ENCODE measurements at places on chromosomes 3 and 15. TPM values are rescaled to one million over a fixed set of nuclear protein-coding genes. Genes with fewer than 3 reads are reported as not detected.

Gene SCN11A
- polyA plus RNA-seq = 1.4 TPM

Gene CPLX3
- polyA plus RNA-seq = not detected

Gene IL17RB
- 13.7 TPM for polyA plus RNA-seq

Gene RGMA
- polyA plus RNA-seq = 10.2 TPM

Gene CLRN1
- polyA plus RNA-seq = not detected

Gene OXTR
- 1.1 TPM for polyA plus RNA-seq

Gene NUP210
- 24.8 TPM for polyA plus RNA-seq

Gene STARD5
- 5.7 TPM for polyA plus RNA-seq

Gene ATP6V1A
- polyA plus RNA-seq = 97.0 TPM

Gene RASL12
- 8.4 TPM for polyA plus RNA-seq

Gene GOLGA6D
- polyA plus RNA-seq = 0.40 TPM

Gene TRH
- polyA plus RNA-seq = 0.16 TPM

Gene ITIH4
- polyA plus RNA-seq = 14.7 TPM

DNA sequence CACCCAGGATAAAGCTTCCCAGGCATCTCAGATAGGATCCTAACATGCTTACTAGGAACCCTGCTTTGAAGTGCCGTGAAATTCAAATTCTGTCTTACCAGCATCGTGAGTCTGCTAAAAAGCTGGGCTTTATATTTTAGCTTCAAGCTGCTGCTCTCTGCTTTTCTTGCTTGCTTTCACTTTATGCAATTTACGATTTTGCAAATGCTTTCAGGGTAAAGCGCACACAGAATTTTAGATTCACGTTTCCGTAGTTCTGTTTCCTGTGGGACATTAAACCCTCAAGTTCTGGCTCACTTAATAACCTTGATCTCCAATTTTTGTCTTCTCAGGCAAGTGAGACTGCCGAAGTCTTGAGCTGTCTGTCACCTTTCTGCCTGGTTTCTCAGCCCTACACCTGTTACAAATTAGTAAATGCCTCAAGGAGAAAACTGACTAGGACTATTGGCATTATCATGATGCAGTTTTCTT is 170.5 kb upstream of the TGFBR2 start:
- no peak for DNase-seq

DNA sequence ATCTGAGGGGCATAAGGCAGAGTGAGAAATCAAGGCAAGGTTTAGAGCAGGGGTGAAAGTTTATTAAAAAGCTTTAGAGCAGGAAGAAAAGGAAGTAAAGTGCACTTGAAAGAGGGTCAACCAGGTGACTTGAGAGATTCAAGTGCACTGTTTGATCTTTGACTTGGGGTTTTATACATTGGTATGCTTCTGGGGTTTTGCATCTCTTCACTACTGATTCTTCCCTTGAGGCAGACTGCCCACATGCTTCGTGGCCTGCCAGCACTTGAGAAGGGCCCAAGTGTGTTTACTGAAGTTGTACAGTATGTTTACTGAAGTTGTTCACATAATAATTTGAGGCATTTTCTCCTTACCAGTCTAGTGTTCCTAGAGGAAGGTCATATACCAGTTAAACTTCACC is 367.0 kb upstream of the UBE2E2 start:
- DNase-seq = no peak

DNA sequence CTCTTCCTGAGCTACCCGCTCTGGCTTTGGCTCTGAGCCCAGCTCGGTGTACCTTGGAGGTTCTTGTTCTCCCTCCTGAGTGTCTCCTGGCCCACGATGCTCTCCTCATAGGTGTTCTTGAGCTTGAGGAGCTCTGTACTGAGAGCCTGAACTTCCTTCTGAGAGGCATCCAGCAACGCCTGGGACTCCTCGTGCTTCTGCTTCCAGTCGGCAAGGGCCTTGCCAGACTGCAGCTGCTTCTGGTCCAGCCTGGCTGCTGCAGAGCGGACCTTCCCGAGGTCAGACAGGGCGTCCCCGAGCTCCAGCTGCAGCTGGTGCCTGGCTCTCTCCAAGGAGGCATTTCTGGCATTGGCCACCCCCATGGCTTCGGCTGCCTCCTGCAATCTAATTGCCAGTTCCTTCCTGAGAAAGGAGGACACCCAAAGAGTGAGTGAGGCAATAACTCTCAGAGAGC is 99.8 kb downstream of the MYH15 start:
- DNase-seq = no peak

DNA sequence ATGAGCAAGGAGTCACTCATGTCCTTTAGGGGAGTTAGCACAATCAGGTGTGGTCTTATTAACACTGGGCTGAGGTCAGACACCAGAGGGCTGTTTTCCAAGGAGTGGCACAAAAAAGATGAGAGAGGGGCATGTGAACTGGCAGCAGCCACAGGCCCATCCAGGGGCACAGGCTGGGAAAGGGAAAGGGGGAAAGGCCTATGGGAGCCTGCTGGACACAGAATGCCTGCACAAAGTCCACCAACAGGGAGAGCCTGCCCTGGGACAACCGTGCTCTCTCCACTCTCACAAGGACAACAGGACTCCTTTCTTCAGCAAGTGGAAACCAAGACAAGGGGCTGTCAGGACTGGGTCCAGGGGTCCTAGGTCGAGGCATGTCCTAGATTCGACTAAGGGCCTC is 109.6 kb downstream of the ADCY5 start:
- DNase-seq = no peak

DNA sequence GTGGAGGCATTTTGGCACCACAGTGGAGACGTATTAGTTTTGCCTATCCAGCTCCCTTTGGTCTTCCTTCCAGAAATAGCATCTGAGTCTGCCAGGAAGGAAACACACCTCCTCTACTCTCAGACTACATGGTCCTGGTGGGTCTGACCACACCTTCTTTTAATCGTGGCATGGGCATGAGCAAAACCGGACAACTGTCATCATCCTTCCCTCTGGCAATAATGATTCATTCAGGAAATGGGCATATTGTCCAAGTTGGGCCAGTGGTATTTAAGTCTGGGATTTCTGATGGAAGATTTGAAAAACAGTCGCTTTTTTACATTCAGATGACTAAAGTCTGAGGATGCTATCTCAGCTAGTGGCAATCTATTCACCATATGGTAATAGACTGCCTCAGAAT is 601.0 kb upstream of the ADAMTS9 start:
- DNase-seq = no peak

DNA sequence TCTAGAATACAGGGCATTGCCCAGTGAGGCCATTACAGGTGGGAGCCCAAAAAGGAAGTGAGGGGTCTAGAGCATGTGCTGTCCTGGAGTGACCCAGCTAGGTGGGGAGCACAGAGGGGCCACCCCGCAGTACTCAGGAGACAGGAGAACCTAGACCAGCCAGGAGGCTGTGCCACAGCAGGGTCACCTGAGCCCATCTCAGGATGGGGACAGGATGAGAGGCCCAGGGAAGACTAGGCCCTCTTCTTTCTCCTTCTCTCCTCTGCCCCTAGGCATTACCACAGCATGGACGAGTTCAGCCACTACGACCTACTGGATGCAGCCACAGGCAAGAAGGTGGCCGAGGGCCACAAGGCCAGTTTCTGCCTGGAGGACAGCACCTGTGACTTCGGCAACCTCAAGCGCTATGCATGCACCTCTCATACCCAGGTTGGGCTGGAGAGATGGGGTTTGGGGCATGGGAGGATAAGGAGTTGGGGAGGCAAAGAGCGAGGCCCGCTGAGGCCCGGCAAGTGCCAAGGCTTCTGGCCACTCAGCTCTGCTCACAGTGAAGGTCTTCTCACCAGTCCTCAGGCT is 20.6 kb downstream of the LOXL1 start:
- no peak for DNase-seq

DNA sequence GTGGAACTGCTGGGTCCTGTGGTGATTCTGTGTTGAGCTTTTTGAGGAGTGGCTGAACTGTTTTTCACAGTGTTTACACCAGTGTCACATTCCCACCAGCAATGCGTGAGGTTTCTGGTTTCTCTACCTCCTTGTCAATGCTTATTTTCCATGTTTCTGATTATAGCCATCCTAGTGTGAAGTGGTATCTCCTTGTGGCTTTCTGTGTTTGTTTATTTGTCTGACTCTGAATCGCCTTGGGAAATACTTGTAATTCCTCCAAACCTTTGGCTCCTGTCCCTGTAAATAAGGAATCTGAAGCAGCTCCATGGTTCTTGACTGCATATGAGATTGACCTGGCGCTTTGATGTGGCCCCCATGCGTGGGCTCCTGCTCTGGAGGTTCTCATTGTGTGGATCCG is 20.6 kb downstream of the FAN1 start:
- no peak for DNase-seq

DNA sequence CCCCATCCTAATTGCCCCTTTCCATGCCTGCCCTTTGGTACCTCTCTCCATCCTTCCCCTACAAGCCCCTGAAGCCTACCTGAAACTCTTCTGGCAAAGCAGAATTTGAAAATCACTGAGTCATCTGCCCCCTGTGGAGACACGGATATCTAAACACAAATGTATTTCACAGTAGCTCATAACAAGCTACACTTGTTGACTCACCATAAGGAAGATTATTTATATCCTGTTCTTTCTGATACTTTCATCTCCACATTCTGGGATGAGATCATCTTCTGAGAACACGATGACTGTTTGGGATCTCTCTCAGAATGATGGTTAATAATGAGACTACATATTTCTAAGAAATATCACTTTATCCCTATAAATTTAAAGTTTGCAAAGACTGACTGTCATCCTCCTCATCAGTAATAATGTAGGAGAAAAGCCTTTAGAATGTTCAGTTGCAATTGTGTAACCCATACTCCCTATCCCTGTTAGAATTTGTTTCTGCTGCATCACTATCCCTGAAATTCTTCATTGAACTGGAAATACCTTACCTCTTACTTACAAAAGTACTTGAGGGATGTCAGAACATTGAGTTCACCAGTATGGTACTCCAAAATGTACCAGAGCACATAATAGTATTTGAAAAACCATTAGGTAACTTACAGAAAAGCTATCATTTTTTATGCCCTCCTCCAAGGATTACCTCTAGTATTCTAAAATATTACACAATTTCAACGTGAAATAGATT is 116.1 kb upstream of the IL12A start:
- DNase-seq = no peak

- no peak for DNase-seq
Observed at GRCh38 chr3:119817583-119818363, 35.9 kb downstream of the NR1I2 start.

- DNase-seq = no peak
Observed at GRCh38 chr15:29688506-29689286, 133.6 kb downstream of the TJP1 start.

GRCh38 chr15:58053315-58054153 is 12.0 kb downstream of the ALDH1A2 start:
- no peak for DNase-seq

- no peak for DNase-seq
Observed at GRCh38 chr15:100308213-100308600, 33.6 kb downstream of the ADAMTS17 start.

DNA sequence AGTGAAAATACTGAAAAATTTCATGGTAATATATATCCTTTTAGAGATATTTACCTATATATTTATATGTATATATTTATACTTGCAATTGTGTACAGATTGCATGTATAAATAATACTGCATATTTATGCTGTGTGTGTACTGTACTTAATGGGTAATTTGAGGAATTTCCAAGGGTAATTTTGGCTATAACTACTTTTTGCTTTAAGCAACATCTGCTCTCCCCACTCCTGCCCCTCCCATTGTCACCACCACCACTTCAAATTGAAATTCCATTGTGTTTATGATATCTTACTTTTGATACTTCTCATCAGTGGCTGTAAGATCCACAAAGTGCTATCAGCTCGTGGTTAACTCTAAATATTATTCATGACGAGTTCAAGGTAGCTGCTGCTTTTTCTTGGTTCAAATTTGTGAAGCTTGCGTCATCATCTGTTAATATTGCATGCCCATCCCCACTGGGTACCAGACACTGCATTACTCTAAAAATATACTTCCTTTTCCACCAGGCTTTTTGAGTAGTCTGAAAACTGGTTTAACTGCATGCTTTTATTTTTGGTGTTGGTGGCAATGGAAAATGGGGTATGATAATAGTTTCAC is 91.7 kb upstream of the MITF start:
- DNase-seq = no peak

DNA sequence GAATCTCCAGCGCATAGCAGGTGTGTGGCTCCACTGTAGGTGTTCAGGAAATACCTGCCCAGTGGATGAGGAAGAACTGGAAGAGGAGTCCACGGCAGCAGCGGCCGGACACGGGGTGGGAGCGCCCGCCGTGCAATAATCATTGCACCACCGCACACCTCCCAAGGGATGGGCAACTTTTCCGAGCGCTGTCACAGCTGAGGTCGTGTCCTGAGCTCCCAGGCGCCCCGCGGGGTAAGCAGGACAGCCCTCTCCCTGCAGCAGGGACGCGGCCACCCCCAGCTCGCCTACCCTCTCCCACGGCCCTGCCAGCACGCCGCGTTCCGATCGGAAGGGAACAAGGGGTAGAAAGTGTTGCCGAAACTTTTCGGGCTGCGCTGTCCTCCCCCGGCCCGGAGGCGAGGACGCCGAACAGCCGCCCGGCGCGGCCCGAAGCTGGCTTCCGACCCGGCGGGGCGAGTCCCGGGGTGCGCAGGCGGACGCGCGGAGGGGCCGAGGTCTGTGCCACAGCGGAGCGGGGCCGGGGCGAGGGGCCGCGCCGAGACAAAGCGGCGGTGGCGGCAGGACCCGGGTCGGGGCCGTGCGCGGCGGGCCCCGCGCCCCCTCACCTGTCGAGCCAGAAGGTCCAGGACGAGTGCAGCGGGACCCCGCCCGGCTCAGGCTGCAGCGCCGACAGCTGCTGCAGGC is 475 bp downstream of the EIF4E3 start:
- no peak for DNase-seq

DNA sequence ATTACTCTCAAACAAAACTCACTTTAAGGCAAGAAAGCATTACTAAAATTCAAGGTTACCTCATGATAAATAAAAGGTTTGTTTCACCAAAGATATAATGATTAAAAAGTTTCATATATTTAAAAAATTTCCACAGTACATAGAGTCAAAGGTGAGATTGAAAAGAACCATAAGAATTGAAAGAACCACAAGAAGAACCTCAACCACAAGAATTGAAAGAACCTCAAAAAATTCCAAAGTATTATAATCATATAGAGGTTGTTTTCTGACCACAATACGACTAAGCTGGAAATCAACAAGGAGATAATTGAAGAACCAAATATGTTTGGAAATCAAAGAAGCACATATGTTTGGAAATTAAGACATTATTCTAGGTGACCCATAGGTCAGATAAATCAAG is 52.7 kb downstream of the SLC25A36 start:
- DNase-seq = no peak

- no peak for DNase-seq
Observed at GRCh38 chr3:177201700-177202397, 4.6 kb upstream of the TBL1XR1 start.

- no peak for DNase-seq
Observed at GRCh38 chr15:67187351-67187854, 67.1 kb downstream of the AAGAB start.

- DNase-seq = no peak
Observed at GRCh38 chr3:46221938-46222337, 13.8 kb upstream of the CCR1 start.
